Smooth muscle cell of the brain vasculature (primary cell): ENCODE measurements at places on chromosomes 5 and 9.

DNA sequence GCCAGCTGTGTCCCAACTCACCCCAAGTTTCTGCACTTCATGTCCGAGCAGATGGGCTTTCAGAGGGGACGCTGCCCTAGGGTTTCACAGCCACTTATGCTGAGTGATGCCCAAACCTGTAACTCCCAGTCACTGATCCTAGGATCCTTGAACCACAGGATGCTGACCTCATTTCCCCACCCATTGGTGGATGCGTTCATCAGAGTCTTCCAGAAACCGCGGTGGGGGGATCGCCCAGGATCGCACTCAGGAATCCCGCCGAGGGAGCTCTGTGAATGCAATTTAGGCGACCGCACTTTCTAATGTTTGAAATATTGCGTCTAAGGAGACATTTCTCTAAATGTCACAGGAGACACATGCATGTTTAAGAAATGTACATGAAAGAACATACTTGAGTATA lies 212.3 kb upstream of the IRX4 start:
- DNase-seq = no peak

- no peak for DNase-seq
These were observed 58.8 kb downstream of the KDM4C start for GRCh38 chr9:6816581-6816980.

- no peak for DNase-seq
These were observed 39.7 kb downstream of the ACTL7B start for GRCh38 chr9:108816037-108816436.

DNA sequence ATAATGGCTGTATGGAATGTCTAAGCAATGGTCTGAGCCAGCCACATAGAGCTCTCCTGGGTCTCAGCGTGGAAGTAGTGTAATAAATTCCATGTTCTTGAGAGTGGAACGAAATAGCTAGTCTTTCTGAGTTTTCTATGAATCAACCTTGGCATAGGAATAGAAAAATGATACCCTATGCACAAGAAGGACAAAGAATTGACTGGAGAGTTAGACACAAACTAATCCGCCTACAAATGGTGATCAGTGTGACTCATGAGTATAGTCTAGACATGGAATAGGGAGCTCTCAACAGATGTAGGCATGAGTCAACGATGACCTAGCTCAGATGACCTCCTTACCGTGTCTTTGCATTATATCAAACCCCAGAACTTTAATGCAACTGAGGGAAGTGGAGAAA lies 256.8 kb upstream of the GRIN3A start:
- no peak for DNase-seq

GRCh38 chr5:1654786-1655495 lies 131.2 kb upstream of the LPCAT1 start:
- no peak for DNase-seq

- no peak for DNase-seq
These were observed 92.1 kb upstream of the ERBIN start for GRCh38 chr5:65834306-65834705.

DNA sequence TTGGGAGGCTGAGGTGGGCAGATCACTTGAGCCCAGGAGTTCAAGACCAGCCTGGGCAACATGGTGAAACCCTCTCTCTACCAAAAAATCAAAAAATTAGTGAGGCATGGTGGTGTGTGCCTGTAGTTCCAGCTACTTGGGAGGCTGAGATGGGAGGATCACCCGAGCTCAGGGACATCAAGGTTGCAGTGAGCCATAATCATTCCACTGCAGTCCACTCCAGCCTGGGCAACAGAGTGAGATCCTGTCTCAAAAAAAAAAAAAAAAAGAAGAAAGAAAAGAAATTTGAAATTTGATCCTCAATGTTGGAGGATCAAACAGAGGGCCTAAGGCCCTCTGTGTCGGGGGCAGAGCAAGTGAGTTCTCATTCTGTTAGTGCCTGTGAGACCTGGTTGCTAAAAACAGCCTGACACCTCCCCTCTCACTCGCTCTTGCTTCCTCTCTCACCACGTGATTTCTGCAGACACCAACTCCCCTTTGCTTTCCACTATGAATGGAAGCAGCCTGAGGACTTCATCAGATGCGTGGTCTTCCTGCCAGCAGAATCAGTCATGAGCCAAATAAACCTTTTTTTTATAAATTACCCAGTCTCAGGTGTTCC lies 8.4 kb upstream of the GOLPH3 start:
- no peak for DNase-seq

- DNase-seq = no peak
These were observed 293.0 kb downstream of the SPOCK1 start for GRCh38 chr5:137206030-137206715.

- DNase-seq = no peak
These were observed 66.2 kb downstream of the DRD1 start for GRCh38 chr5:175377816-175378215.
